Thymus (tissue), 14 donors: ENCODE measurements at places on chromosomes 2 and 18. TPM values are rescaled to one million over a fixed set of nuclear protein-coding genes. Genes with fewer than 3 reads are reported as not detected.

The ACVR1C gene
- 0.24 TPM for total RNA-seq

The EVX2 gene
- not detected for total RNA-seq

The DSG4 gene
- under 0.01 TPM for total RNA-seq

The LONRF2 gene
- 0.24 TPM for total RNA-seq

The RGPD4 gene
- 0.19 TPM for total RNA-seq

The SLC23A3 gene
- 0.47 TPM for total RNA-seq

The SNTG2 gene
- total RNA-seq: 0.33 TPM

The DLGAP1 gene
- total RNA-seq: 0.24 TPM

The ASXL3 gene
- total RNA-seq: 0.42 TPM

The ZNF892 gene
- total RNA-seq: 5.3 TPM

The CFAP65 gene
- total RNA-seq: 0.05 TPM

The ALLC gene
- total RNA-seq: 0.05 TPM

The NYAP2 gene
- 0.05 TPM for total RNA-seq

The HOXD1 gene
- total RNA-seq: 0.09 TPM

The RFX8 gene
- total RNA-seq: 1.0 TPM

The GATA6 gene
- total RNA-seq: 0.47 TPM

The GFPT1 gene
- total RNA-seq: 8.8 TPM

The PKP4 gene
- 22.5 TPM for total RNA-seq

The NEB gene
- total RNA-seq: 3.9 TPM

The PAIP2B gene
- 3.0 TPM for total RNA-seq

The LHCGR gene
- total RNA-seq: 0.05 TPM

The UGT1A5 gene
- 0.09 TPM for total RNA-seq

The ANO7 gene
- 0.09 TPM for total RNA-seq

The REV1 gene
- total RNA-seq: 23.9 TPM

The NTSR2 gene
- total RNA-seq: not detected

The MGAT4A gene
- 42.9 TPM for total RNA-seq

The PRKAG3 gene
- not detected for total RNA-seq

The QPCT gene
- 11.4 TPM for total RNA-seq

The VAMP5 gene
- 19.0 TPM for total RNA-seq

The DNER gene
- total RNA-seq: 0.09 TPM

The SKOR2 gene
- total RNA-seq: not detected

The ZNF532 gene
- 11.6 TPM for total RNA-seq

The ABCG8 gene
- total RNA-seq: under 0.01 TPM

The KCNIP3 gene
- 21.4 TPM for total RNA-seq
